Large intestine (tissue), 12 donors: ENCODE measurements at places on chromosomes 4 and X. TPM values are rescaled to one million over a fixed set of nuclear protein-coding genes. Genes with fewer than 3 reads are reported as not detected.

PNMA3 gene
- polyA plus RNA-seq: 65.1 TPM

GPRASP2 gene
- polyA plus RNA-seq: 19.3 TPM

PNCK gene
- 128 TPM for polyA plus RNA-seq

ZNF732 gene
- polyA plus RNA-seq: 0.85 TPM

SPATA18 gene
- polyA plus RNA-seq: 0.78 TPM

ADGRG2 gene
- 1.4 TPM for polyA plus RNA-seq

TMEM271 gene
- polyA plus RNA-seq: 0.58 TPM

GRCh38 chr4:184335520-184335919 lies 117.8 kb upstream of the ENPP6 start:
- H3K27ac ChIP-seq: no peak overlapping the region
- no peak overlapping the region for H3K4me3 ChIP-seq
- no peaks in the 10 kb centered on the region for H3K4me1 ChIP-seq
- DNase-seq: no peak
- H3K36me3 ChIP-seq: no peaks in the 10 kb centered on the region

GRCh38 chrX:46637938-46638337 lies 64.4 kb downstream of the CHST7 start:
- H3K36me3 ChIP-seq: no peaks in the 10 kb centered on the region
- no peak overlapping the region for H3K4me3 ChIP-seq
- H3K4me1 ChIP-seq: no peaks in the 10 kb centered on the region

GRCh38 chr4:13349096-13349495 lies 135.0 kb downstream of the RAB28 start:
- H3K36me3 ChIP-seq: no peaks in the 10 kb centered on the region
- H3K27me3 ChIP-seq: no peaks in the 10 kb centered on the region
- H3K4me3 ChIP-seq: no peak overlapping the region
- no peaks in the 10 kb centered on the region for H3K4me1 ChIP-seq
- no peak overlapping the region for H3K27ac ChIP-seq

DNA sequence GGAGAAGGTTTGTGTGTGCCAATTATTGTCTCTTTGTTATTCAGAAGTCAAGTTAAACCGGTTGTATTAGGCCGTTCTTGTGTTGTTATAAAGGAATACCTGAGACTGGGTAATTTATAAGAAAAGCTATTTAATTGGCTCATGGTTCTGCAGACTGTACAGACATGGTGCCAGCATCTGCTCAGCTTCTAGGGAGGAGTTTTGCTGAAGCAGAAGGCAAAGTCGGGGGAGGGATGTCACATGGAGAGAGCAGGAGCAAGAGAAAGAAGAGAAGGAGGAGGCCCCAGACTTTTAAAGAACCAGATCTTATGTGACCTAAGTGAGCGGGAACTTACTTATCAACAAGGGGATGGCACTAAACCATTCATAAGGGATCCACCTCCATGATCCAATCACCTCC lies 349.3 kb upstream of the PCDH18 start:
- no peaks in the 10 kb centered on the region for H3K27me3 ChIP-seq
- no peaks in the 10 kb centered on the region for H3K36me3 ChIP-seq
- no peak for DNase-seq
- H3K4me3 ChIP-seq: no peak overlapping the region
- H3K4me1 ChIP-seq: no peaks in the 10 kb centered on the region
- H3K27ac ChIP-seq: no peak overlapping the region

- H3K27ac ChIP-seq: no peak overlapping the region
- H3K4me1 ChIP-seq: no peaks in the 10 kb centered on the region
- H3K36me3 ChIP-seq: no peaks in the 10 kb centered on the region
- no peak for DNase-seq
- no peaks in the 10 kb centered on the region for H3K27me3 ChIP-seq
Observed at GRCh38 chrX:45381841-45382240, 181.2 kb upstream of the DIPK2B start.

- H3K27ac ChIP-seq: no peak overlapping the region
- H3K4me1 ChIP-seq: no peaks in the 10 kb centered on the region
- H3K4me3 ChIP-seq: no peak overlapping the region
- no peaks in the 10 kb centered on the region for H3K27me3 ChIP-seq
Observed at GRCh38 chr4:5036239-5036638, 15.0 kb upstream of the STK32B start.

DNA sequence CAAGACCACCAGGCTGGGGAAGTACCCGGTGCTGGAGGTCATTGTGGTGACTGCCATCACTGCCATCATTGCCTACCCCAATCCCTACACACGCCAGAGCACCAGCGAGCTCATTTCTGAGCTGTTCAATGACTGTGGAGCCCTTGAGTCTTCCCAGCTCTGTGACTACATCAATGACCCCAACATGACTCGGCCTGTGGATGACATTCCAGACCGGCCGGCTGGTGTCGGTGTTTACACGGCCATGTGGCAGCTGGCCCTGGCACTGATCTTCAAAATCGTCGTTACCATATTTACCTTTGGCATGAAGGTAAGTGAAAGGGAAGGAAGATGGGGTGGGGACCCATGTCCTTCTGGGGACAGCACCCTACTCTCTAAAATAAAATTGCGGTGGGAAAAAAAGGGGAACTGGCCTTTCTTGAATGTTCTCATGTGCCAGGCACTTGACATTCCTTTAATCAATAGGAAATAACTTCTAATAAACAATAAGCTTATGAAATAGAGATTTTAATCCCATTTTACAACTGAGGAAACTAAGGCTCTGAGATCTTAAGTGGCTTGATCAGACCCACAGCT lies 51.6 kb downstream of the CLCN4 start:
- no peak for DNase-seq
- no peak overlapping the region for H3K4me3 ChIP-seq
- H3K4me1 ChIP-seq: no peaks in the 10 kb centered on the region
- H3K27me3 ChIP-seq: no peaks in the 10 kb centered on the region
- no peaks in the 10 kb centered on the region for H3K36me3 ChIP-seq
- H3K27ac ChIP-seq: no peak overlapping the region

DNA sequence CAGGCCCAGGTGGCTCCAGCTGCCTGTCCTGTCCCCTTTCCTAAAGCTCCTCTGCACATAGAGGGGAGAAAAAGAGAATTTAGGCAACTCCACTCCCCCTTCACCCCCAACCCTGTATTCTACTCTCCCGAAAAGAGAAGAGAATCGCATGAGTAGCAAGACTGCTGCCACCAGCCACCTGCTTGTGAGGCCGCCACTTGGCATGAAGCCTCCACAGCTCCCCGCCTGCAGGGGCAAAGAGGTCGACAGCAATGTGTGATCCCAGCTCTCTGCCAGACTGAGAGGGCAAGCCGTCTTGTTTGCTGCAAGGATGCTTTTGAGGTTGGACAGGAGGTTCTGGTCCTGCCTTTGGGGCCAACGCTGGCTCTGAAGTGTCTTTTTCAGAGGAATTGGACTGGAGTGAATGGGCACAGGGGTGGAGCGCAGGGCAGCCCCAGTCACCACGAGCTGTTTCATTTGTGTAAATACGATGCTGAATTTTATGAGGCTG lies 77.1 kb downstream of the STARD8 start:
- H3K27me3 ChIP-seq: no peaks in the 10 kb centered on the region
- H3K4me3 ChIP-seq: no peak overlapping the region
- DNase-seq: no peak
- no peak overlapping the region for H3K27ac ChIP-seq

DNA sequence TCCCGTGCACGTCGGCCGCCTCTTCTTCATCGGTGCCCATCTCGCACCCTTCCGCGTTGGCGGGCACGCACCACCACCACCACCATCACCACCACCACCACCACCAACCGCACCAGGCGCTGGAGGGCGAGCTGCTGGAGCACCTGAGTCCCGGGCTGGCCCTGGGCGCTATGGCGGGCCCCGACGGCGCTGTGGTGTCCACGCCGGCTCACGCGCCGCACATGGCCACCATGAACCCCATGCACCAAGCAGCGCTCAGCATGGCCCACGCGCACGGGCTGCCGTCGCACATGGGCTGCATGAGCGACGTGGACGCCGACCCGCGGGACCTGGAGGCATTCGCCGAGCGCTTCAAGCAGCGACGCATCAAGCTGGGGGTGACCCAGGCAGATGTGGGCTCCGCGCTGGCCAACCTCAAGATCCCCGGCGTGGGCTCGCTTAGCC lies 1.4 kb downstream of the POU4F2 start:
- no peak for DNase-seq
- no peaks in the 10 kb centered on the region for H3K36me3 ChIP-seq
- peaks cover 68% of the 10 kb centered on the region for H3K27me3 ChIP-seq
- no peak overlapping the region for H3K4me3 ChIP-seq

- no peak for DNase-seq
- peaks cover 25% of the 10 kb centered on the region for H3K36me3 ChIP-seq
- no peak overlapping the region for H3K27ac ChIP-seq
- H3K4me3 ChIP-seq: peak overlapping the region; percentile 54
- peaks cover 23% of the 10 kb centered on the region for H3K4me1 ChIP-seq
Observed at GRCh38 chr4:1722551-1723118, 1.3 kb downstream of the TACC3 start.

DNA sequence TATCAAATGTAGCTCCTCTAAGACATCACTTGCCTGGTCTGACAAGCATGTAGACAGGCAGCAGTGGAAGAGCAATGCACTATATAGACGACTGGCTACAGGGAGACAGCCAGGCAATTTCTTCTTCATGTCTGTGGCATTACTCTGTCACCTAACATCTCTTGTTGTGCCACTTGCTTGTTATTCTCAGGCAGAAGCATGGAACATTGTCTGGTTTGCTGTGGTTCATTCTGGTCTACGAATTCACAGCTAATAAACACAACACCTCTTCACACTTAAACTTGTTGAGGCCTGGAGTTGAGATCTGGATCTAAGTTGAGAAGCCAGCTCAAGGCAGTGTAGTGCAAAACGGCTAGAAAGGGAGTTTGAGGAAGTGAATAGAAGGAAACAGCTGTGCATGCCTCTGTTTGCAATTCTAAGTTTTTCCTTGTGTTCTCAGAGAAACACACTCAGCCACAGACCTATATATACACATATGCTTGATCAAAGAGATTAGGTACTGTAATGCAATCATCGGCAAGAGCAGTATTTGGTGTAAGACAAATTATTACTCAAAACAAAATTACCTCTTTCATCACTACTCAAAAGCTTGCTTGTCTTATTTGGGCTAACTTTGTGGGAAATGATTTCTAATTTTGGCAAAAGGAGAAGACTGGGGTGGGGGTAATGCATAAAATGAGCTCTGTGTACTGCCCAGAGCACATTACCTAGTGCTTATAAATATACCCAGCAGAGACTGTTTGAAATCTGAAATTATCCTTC lies 243.8 kb downstream of the PPP3CA start:
- H3K27me3 ChIP-seq: no peaks in the 10 kb centered on the region
- no peak for DNase-seq
- H3K4me3 ChIP-seq: no peak overlapping the region
- H3K27ac ChIP-seq: no peak overlapping the region

DNA sequence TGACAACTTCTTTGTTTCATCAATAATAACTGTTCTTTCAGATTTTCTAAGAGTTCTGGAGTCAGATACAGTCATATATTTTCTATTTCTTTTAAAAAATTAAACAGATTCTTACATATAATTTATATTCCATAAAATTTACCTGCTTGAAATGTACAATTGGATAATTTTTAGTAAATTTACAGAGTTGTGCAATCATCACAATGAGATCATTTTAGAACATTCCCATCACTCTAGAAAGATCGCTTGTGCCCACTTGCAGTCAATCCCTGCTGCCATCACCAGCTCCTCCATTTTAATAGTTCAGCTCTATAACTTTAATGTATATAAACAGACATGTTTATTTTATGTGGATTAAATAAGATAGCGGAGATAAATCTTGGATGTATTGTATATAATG lies 29.6 kb upstream of the PRSS48 start:
- H3K27ac ChIP-seq: no peak overlapping the region
- no peaks in the 10 kb centered on the region for H3K27me3 ChIP-seq
- peaks cover 6% of the 10 kb centered on the region for H3K4me1 ChIP-seq
- H3K36me3 ChIP-seq: no peaks in the 10 kb centered on the region
- DNase-seq: no peak

GRCh38 chrX:132836471-132836870 lies 122.0 kb downstream of the HS6ST2 start:
- DNase-seq: no peak
- H3K4me3 ChIP-seq: no peak overlapping the region
- no peaks in the 10 kb centered on the region for H3K4me1 ChIP-seq

DNA sequence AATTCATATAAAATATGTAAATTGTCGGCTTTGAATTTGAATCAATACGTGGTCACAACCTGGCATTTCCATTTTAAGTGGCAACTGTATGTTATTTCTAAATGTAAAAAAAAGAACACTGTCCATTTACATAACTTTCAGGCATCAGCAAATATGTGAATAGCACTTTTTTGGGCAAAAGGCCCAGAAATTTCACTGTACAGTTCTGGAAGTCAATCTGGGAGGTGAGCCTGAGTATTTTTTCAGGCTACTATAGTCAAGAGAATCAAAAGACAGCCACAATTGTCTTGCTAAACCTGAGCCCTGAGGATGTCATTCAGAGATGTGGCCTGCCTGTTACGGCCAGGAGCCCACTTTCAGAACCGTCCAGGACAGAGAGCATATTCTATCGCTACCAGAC lies 543.9 kb upstream of the MAGEB2 start:
- no peaks in the 10 kb centered on the region for H3K4me1 ChIP-seq
- no peak for DNase-seq
- H3K36me3 ChIP-seq: no peaks in the 10 kb centered on the region
- H3K4me3 ChIP-seq: no peak overlapping the region

GRCh38 chrX:69045616-69046345 lies 119.5 kb downstream of the PJA1 start:
- no peaks in the 10 kb centered on the region for H3K4me1 ChIP-seq
- no peak overlapping the region for H3K27ac ChIP-seq
- H3K27me3 ChIP-seq: no peaks in the 10 kb centered on the region
- no peak for DNase-seq
- H3K36me3 ChIP-seq: no peaks in the 10 kb centered on the region

DNA sequence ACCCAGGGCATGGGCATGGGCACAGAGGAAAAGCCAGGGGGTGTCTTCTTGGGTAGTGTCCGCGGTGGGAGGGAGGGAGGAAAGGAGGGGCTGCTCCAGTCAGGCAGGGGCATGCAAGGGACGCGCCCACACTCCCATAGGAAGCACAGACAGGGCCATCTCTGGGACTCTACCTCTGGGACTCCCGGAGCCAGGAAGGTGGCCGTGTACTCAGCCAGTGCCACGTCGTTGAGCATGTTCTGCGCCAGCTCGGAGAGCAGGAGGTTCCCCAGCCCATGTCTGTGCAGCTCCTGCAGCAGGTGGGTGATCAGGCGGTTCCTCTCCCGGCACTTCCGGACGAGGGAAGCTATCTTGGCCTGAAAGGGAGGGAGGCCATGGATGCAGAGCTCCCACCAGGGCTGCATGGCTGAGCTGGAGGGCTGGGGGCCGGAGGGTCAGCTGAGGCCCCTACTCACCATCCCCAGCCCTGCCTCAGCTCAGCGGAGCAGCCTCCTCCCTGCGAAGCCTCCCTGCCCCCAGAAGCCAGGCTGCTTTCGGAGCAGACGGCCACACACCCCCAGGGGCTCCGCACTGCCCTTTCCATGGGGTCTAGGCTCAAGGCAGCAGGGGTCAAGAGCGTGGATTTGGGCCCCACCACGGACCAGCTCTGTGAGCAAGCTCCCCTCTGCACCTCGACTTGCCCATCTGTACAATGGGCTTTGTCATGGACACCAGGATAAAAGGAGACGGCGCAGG lies 44.6 kb downstream of the C4orf50 start:
- DNase-seq: no peak
- no peaks in the 10 kb centered on the region for H3K4me1 ChIP-seq
- no peaks in the 10 kb centered on the region for H3K27me3 ChIP-seq
- H3K36me3 ChIP-seq: no peaks in the 10 kb centered on the region
- H3K4me3 ChIP-seq: no peak overlapping the region
